Endothelial cell of coronary artery (primary cell): ENCODE measurements at places on chromosomes 12 and 14. TPM values are rescaled to one million over a fixed set of nuclear protein-coding genes. Genes with fewer than 3 reads are reported as not detected.

The LEMD3 gene
- total RNA-seq, result 20.0 and 23.8 TPM in 2 replicates

The RAPGEF3 gene
- total RNA-seq, result 26.9 and 27.4 TPM in 2 replicates

The C12orf42 gene
- not detected in 2 replicates for total RNA-seq

The OTUB2 gene
- 0.81 and 1.0 TPM in 2 replicates for total RNA-seq

The TBX3 gene
- total RNA-seq, result 0.63 and 3.2 TPM in 2 replicates

The STYK1 gene
- 5.2 and 19.5 TPM in 2 replicates for total RNA-seq

The ANO2 gene
- total RNA-seq, result 33.1 and 41.0 TPM in 2 replicates

The REM2 gene
- 0.09 TPM in 2 replicates for total RNA-seq

The RDH12 gene
- total RNA-seq, result not detected in 2 replicates
